ENCODE measurements at places on chromosomes 1 and 21.

DNA sequence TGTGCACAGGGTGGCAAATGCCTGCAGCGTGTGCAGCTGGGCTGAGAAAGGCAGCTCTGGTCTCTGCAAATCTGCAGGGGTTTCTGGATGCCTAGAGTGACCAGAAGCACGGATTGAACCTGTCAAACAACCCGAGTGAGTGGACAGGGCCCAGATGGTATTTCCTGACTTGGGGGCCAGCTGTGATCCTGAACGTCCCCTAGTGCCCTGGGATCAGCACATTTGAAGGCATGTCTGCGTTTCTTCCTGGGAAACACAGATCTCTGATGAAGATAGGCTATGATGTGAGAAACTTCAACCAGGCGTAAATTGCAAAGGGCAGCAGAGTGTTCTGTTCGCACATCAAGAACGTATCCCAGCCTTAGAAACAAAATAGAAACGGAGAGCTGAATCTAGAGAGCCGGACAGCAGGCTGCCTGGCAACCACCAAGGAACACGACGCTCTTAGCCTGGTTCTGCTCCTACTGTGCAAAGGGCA lies 163.1 kb downstream of the KCNJ6 start:
- DNase-seq: no peak

GRCh38 chr1:54301497-54301896 lies 101.5 kb downstream of the MRPL37 start:
- no peak for DNase-seq

- no peak for DNase-seq
These were observed 33.7 kb upstream of the ARF1 start for GRCh38 chr1:228048659-228049298.

GRCh38 chr21:45457161-45457831 lies 52.3 kb downstream of the COL18A1 start:
- DNase-seq: no peak

DNA sequence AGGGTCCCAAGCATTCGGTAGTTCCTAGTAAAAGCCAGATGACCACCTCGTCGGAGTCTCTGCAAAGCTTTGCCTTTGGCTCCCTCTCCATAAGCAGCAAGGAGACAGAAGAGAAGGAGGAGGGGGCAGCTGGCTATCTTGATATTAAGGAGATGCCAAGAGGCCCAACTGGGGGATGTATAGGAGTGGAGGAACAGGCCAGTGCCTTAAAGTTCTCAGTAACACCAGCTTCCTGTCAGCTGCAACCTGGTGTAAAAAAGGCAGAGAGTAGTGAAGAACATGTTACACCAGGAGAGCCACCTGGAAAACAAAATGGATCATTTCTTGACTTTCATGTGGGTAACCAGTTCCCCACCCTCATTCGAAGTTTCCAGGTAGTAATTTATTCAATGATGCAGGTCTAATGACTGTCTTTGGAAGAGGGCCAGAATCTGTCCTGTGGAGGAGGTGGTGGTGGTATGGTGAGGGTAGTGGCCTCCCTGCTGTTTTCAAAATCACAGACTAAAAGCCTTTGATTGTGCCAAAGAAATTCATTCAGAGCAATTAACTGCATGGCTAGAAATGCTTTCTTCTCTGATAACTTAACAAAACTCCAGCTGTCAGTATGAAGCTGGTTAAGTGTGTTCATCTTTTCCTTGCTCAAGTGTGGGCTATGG lies 27.3 kb downstream of the TMEM200B start:
- DNase-seq: no peak
